ENCODE measurements at places on chromosomes 11 and 22. TPM values are rescaled to one million over a fixed set of nuclear protein-coding genes. Genes with fewer than 3 reads are reported as not detected.

MFRP gene
- not detected for total RNA-seq

DNA sequence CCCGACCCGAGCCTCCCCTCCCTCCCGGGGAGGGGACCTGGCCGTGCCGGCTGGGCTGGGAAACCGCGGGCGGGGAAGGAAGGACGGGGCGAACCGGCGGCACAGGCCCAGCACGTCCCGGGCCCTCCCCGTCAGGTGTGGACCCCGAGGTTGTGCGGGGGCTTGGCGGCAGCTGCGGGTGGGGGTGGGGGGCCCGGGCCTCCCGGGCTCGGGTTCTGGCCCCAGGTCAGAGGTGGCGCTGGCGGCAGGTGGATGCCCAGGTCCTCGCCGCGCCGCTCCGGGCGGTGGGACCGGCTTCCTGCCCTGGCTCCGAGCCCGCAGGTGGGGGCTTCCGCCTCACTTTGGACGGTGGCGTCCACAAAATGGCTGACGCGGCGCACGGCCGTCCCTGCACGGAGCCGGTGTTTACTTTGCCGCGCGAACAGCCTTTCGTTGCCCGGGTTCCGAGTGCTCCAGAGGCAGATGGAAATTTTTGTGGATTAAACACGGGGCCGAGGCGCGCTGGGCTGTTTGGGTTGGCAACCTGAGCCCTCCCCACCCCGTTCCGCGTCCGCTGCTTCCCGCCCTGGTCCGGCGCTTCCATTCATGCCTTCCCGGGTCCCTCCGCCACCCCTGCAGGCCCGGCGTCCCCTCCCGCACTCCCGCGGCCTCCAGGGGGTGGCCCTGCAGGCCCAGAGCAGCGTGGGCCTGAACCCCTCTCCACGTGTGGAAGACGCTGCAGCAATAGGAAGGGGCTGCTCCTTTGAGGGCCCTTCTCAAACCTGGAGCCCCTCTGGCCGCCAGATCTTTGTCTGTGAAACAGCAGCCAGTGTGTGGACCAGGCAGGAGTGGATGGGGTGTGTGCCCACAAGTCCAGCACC is 92.0 kb upstream of the KCNQ1OT1 start:
- DNase-seq = peak; percentile 54

- DNase-seq = peak; percentile 89
Observed at GRCh38 chr11:35138943-35139721, at the start of gene CD44. Gene CD44, plus strand, starts transcription at chr11:35139171. Its CDS starts 133 bp downstream, at chr11:35139304.

- no peak for DNase-seq
Observed at GRCh38 chr11:71373791-71374454, 74.3 kb downstream of the DHCR7 start.

VWCE gene
- 25.8 TPM for total RNA-seq

DNA sequence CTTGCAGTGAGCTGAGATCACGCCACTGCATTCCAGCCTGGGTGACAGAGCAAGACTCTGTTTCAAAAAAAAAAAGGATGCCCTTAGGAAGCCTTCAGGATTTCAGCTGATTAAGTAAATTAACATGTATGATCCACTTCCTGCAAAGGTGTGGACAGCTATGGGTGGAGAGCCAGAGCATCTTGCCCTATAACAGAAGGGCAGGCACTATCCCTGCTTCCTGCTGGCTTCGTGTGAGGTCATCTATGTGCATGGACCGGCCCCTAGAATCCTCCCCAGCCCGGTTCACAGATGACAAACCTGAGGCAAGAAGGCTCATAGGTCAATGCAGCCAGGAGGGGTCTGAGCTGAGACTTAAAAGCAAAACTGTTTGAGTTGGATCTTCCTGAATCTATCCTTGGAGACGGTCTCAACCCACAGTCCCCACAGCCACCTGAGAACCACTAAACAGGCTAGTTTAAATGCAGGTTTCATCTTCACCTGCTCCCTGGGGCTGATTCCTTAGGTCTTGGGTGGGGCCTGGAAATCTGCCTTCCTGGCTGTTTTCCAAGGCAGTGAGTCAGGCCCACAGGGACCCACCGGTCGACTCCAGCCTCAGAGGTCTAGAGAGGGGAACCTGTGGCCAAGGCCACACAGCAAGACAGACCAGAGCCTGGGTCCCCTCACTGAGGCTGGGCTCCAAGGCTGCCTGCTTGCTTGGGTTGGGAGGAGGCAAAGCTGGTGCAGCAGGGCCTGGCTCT is 55.2 kb upstream of the MPEG1 start:
- DNase-seq = no peak

DNA sequence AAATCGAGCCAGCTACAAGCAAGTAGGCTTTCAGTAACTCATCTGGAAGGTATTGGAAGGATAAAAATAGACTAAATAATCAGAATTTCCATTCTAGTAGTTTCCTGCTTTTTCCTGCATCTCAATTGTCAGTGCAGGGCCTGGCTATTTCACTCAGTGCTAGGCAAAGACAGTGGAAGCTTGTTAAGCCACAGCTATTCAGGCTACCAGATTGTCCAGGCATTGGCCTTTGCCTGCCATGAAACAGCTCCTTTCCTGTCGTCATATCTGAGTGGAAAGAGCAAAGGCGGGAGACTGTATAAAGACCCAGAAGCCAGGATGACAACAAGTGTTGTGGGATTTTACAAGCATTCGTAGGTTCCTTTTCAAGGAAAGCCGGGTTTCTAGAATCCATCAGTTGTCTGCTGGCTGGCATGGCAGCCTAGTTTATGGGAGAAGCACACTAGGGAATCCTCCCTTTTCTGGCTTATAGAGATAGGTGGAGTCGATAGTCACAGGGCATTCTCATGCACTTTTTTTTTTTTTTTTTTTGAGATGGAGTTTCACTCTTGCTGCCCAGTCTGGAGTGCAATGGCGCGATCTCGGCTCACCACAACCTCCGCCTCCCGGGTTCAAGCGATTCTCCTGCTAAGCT is 2.0 kb upstream of the TNRC6B start:
- DNase-seq = no peak

SUSD2 gene
- total RNA-seq = 0.95 TPM

RFPL2 gene
- total RNA-seq = not detected

RAC2 gene
- 699 TPM for total RNA-seq

GRCh38 chr22:41367680-41368542 is 13.8 kb upstream of the TEF start:
- DNase-seq = no peak

GTSE1 gene
- 39.4 TPM for total RNA-seq

SHANK3 gene
- 0.22 TPM for total RNA-seq

DNA sequence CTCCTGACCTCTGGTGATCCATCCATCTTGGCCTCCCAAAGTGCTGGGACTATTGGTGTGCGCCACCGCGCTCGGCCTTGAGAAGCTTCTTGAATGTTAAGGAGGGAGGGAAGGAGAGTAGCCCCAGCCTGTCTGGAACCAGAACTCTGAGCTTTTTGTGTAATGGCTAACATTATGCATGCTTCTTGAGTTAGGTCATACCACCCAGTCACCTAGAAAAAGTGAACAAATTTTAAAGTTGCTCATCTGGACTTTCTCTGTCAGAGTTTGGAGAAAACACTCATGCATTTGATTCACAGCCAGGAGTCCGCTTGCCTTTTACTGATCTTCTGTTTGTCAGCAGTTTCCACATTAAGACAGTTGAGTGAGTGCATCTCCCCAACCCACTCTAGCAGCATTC is 82.1 kb downstream of the PPP6R3 start:
- DNase-seq = no peak

CCDC88B gene
- 76.1 TPM for total RNA-seq

CDKN1C gene
- 1.6 TPM for total RNA-seq

FOLH1 gene
- total RNA-seq = not detected

All from activated CD8-positive, alpha-beta T cell treated with anti-CD3 and anti-CD28 coated beads for 36 hours (primary cell).